ENCODE measurements at places on chromosomes 6 and 20. TPM values are rescaled to one million over a fixed set of nuclear protein-coding genes. Genes with fewer than 3 reads are reported as not detected.

DNA sequence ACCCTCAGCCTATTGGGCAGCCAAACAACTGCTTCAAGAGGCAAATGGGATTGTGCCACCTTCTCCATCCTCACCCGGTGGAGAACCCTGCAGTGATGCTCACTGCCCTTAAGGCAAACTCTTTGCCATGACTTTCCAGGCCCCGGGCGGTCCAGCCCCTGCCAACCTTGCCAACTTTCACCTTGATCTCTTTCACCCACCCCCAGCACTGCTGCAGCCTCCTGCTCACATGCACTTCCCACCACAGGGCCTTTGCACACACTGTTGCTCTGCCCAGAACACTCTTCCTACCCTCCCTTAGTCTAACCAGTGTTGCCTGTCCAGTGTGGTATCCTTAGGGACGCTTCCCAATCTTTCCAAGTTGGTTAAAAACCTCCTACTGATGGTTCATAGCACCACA is 221.1 kb downstream of the EYA2 start:
- DNase-seq: no peak

Gene BANF2
- total RNA-seq: not detected

- DNase-seq: no peak
Measured at GRCh38 chr20:44835661-44836221, 25.4 kb upstream of the RIMS4 start.

- DNase-seq: no peak
Measured at GRCh38 chr6:132063204-132063603, 112.0 kb upstream of the CCN2 start.

DNA sequence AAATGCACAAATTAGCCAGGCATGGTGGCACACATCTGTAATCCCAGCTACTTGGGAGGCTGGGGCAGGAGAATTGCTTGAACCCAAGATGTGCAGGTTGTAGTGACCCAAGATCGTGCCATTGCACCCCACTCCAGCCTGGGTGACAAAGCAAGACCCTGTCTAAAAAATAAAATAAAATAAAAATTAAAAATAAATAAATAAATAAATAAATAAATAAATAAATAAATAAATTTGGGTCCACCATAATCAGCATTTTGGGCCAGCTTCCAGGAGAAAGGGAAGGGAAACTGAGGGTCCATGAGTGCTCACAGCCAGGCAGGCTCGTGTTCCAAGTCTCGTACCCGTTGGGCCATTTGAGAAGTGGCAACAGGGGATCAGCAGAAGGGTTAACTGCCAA is 131.6 kb upstream of the AGPAT4 start:
- no peak for DNase-seq

Gene SEMG1
- 1.8 TPM for total RNA-seq
